Stimulated activated CD4-positive, alpha-beta T cell treated with anti-CD3 and anti-CD28 coated beads, TNF-alpha, amount 100 ng/mL, for 24 hours (primary cell): ENCODE measurements at places on chromosomes 3 and 15.

- no peak for DNase-seq
Measured at GRCh38 chr3:117562000-117562399, 852.4 kb downstream of the TUSC7 start.

GRCh38 chr3:106276755-106277612 is 408.2 kb upstream of the CBLB start:
- no peak for DNase-seq

DNA sequence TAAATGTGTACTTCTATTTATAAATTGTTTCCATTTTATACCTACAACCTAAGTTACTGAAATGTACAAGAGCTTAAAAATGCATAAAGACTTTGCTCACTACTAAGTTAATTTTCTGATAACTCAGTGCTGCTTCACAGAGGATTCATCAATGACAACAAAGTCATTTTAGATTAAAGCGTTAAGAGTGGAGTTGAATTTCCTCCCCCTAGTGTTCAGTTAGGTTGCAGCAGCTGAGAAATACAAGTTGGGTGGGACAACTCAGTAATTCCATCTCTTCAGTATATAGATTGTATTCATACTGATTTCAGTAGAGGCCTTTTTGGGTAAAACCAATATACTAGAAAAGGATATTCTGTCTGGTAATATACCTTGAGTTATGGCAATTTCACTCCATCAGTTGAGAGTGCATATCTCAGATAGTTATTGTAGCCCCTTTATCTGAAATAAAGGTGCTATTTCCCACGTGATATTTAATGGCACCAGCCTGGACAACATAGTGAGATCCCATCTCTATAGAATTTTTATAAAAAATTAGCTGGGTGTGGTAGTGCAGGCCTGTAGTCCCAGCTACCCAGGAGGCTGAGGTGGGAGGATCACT is 6.9 kb upstream of the RPL35A start:
- no peak for DNase-seq

- DNase-seq, result no peak
Measured at GRCh38 chr15:92870010-92870591, 30.0 kb upstream of the CHD2 start.

DNA sequence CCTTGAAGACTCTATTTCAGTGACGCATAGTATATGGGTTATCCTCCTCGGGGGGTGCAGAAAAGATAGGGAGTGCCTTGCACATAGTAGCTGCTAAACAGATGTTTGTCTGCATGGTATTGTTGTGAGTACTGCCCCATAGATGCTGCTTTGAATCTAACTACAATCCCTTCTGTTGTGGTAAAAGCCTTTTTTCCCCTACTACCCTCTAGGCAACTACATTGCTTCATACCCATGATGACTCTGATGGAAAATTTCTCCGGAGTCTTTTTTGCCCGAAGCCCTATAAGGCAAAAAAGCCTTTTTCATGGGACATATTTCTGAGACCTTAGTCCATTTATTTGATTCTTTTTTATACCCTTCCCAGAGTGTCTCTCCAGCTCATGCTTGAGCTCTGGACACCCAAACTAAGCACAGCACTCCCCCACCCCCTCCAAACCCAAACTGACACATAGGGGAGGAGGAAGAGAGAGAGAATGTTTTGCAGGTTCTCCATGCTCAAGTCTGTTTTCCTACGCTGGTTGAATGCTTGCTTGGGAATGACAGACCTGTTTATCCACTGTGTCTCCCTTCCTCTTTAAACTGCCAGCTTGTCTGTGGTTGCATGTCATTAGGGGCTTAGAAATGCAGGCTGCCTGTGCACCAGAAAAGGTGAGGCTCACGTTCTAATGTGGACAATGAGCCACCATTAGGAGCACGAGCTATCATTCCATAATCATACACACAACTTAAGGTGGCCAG is 52.9 kb downstream of the LRTM1 start:
- no peak for DNase-seq

- DNase-seq, result no peak
Measured at GRCh38 chr3:105842943-105843342, 25.9 kb downstream of the CBLB start.

DNA sequence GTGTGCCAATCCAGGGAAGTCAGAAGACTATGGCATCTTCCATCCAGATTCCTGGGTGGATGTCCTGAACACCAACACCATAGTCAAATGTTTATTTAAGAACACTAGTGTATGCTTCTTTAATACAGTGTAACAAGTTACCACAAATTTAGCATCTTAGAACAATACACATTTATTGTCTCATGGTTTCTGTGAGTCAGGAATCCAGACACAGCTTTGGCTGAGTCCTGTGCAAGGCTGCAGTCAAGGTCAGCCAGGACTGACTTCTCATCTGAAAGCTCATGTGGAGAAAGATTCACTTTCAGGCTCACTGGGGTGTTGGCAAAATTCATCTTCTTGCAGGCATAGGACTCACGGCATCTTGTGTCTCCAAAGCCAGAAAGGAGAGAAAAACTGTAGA is 143.4 kb downstream of the ANXA2 start:
- no peak for DNase-seq

GRCh38 chr15:59148153-59148833 is 43.3 kb downstream of the CCNB2 start:
- DNase-seq, result no peak
